ENCODE measurements at places on chromosomes 5 and 9.
A peak's percentile ranks its signal among the peaks of the same experiment; 100 is the strongest.

DNA sequence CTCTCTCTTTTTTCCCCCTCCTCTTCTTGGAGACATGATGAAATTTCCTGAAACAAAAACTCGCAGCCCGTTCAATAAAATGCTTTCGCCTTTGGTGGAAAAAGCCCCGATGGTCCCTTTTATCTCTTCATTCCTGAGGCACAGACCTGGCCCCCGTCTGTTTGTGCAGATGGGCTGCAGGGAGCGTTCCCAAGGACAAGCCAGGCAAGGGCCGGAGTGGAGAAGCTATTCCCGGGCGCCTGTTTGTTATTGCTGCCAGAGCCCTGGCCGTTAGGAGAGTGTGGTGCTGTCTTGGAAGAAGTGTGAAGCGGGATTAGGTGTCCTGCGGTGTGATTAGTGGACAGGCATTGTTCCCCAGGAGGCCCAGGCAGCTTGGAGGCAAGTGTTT lies 71.9 kb downstream of the SMIM23 start:
- no peak for DNase-seq

DNA sequence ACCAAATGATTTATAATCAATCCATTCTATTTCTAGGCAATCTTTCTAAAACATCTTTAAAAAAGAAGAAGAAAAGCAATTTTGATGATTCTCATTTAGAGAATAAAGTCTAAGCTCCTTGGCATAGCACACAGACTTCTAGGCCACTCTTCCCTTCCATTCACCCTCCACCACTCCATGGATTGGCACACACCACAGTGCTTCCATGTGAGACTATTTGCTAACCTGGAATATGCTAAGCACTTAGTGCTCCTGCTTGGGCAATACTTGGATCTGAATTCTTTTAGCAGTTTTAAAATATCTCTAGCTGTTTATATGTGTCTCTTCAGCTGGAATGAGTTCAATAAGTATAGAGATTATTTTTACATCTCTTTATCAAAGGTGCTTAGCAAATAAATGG lies 177.6 kb upstream of the FBXL7 start:
- no peak for DNase-seq

GRCh38 chr5:140255460-140256157 lies 47.3 kb downstream of the PFDN1 start:
- no peak for DNase-seq

- no peak for DNase-seq
These were observed 97.2 kb downstream of the PCSK1 start for GRCh38 chr5:96335873-96336272.

- no peak for DNase-seq
These were observed 343.1 kb downstream of the CTNND2 start for GRCh38 chr5:11560915-11561697.

GRCh38 chr9:8621416-8621815 lies 821.8 kb upstream of the DMAC1 start:
- no peak for DNase-seq

- no peak for DNase-seq
These were observed 152.9 kb upstream of the IRX2 start for GRCh38 chr5:2904399-2904798.

DNA sequence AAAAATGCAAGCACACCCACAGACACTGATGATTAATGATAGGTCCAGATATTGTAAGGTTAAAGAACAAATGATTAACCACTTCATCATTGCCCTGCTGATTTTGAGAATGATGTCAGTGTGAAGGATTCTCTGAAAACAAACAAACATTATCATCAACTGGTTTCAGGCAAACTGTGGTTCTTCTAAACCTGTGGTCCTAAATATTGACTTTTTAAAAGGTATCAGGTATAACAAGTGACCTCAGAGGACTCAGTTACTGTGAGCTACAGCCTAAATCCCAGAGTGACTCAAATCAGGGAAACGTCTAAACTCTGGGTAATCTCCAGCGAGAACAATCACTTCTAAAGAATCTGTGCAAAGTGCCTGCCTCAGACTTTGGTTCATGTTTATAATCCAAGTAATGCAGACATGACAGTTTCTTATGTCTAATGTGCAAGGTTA lies 172.3 kb upstream of the CDH6 start:
- no peak for DNase-seq

DNA sequence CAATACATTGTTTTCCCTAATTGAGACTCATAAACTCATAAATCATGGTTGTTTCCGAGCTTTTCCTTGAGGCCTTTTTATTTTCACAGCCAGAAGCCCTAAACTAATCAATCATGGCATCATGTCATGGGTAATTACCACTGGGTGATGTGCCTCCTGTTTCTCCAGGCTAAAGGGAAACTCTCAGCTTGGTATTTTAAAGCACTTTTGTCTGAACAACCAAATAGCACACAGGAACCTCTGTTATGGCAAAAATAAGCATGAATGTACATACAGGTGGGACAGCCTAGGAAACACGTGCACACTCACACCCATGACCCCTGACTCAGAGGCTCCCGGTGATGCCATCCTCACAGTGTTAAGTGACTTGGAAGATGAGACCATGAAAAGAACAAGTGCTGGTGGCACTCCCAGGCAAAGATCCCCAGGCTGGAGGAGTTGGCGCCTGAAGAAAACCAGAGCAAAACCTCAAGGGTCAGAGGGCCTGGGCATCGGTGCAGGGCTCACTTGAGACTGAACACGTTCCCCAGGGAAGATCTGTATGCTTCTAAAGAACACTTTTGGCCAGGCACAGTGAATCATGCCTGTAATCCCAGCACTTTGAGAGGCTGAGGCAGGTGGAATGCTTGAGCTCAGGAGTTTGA lies 154.3 kb downstream of the ROR2 start:
- DNase-seq = no peak

GRCh38 chr9:7129391-7129790 lies 371.6 kb downstream of the KDM4C start:
- DNase-seq = no peak

DNA sequence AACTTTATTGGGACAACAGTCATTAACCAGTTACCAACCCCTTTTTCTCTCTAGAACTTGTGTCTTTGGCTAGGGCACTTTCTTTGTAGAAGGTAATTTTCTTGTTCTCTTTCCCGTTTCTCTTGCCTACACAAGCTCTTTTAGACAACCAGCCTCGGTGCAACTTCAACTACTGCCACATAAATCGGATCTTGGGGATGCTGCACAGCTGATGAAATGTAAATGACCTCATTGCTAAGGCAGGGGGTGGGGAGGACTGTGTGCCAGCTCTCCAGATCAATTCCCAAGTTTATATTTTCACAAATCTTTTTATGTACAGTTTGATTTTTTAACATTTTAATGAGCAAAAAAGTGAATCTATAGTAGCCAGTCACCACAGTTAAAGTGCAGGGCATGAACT lies 157.6 kb downstream of the DENND1A start:
- DNase-seq = no peak

DNA sequence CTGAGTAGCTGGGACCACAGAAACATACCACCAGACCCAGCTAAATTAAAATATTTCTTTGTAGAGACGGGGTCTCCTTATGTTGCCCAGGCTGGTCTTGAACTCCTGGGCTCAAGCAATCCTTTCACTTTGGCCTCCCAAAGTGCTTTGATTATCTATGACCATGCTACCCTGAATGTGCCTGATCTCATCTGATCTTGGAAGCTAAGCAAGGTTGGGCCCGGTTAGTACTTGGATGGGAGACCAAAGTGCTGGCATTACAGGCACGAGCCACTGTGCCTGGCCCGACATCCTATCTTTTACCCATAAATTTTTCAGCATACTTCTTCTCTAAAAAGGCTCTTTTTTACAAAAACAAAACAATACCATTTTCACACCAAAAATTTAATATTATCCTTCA lies 137.0 kb upstream of the LRRTM2 start:
- no peak for DNase-seq

- no peak for DNase-seq
These were observed 5.4 kb upstream of the HEMGN start for GRCh38 chr9:97943308-97943855.

DNA sequence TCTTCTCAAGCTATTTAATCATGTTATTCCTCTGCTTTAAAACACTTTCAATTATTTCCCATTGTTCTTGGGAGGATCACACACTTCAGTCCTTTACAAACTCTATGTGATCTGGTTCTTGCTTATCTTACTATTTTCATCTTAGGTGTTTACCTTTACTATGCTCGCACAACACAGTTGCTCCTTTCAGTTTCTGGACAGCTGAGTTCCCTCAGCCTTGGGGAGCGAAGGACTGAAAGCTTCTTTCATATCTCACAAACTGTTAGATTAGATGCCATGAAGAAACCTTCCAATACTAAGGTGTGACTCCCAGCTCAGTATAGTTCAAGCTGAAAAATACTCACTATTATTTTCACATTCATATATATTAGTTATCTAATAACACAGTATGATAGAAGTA lies 117.9 kb downstream of the CDC42SE2 start:
- no peak for DNase-seq

DNA sequence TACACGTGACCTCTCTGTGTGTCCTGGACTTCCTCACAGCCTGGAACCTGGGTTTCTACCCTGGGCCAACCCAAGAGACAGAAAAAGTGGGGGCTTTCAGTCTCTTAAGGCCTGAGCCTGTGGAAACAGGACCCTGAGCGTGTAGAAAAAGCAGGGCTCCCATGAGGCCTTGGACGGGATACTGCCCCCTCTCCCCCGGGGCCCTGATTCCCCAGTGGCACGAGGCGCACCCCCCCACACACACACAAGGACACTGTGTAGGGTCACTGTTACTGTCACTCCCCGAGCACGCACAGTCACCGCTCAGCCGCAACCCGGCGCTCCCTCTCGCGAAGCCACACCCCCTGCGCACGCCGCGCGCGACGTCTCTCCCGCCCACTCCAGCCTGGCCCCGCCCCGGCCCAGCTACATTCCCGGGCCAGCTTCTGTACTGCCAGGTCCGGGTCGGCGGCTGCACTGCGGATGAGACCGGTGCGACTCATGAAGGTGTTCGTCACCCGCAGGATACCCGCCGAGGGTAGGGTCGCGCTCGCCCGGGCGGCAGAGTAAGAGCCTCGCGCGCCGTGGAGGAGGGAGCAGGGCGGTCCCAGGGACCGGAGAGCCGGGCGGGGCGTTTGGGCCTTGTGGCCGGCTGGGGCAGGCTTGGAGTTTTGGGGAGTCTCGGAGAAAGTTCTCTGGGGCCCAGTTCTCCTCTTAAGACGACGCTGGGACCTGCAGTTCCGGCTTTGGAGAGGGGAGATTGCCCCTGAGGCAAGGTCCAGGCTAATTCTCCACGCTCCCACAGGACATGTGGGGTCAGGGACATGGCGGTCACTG lies at the start of gene GRHPR:
TSS of gene GRHPR (plus strand) at position 408 of the 816 bp plus-strand sequence. CDS start at position 463, 55 bp downstream.
- peak; percentile 90 for DNase-seq

GRCh38 chr9:133737774-133738639 lies at the start of gene SARDH:
Gene SARDH (minus strand): TSS chr9:133738352. CDS start chr9:133734173, 4,179 bp downstream.
- peak; percentile 40 for DNase-seq

GRCh38 chr9:93577078-93577974 lies 942 bp downstream of the PHF2 start:
- no peak for DNase-seq

DNA sequence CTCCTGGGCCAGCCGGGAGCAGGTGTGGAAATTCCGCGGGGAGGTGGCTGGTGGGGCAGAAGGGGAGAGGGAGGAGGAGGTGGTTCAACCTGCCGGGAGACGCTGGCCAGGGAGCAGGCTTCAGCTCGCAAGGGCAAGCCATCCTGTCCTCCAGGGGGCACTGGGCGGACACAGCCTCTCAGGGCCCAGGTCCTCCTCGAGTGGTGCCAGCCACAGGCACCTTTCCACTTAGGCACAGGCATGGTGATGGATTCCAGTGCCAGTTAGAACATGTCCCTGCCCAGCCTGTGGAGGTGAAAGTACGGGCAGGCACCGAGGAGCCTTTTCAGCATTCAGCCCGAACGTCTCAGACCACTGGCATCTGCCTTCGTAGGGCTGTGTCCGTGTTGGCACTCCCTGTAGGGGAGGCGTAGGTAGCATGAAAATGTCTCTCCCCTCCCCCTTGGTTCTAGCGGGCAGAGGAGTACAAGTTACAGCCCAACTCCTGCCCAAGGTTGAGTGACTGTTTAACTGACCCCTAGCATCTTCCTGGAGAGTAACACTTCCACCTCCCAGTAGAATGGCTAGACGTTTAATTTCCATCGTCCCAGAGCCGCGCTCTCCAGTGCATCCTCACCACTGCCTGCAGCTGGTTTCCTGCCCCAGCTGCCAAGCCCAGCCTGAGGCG lies 48.9 kb downstream of the DAB2IP start:
- DNase-seq = no peak

DNA sequence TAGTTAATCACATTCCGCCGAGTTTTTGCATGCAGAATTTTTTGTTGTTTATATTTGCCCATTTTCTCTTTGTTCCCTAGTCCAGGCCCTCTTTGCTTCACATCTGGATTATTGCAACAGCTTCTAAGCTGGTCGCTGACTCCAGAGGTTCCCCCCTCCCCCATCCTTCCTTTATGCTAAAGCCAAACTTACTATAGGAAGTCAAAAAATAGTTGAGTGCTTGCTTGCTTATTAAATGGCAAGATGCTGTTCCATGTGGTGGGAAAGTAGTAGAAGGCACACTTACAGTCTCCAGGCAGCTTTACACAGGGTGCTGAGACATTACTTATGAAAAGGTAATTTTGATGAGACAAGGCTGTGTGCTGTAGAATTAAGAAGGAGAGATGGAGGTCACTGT lies 1.3 kb downstream of the ZBTB34 start:
- DNase-seq = no peak

DNA sequence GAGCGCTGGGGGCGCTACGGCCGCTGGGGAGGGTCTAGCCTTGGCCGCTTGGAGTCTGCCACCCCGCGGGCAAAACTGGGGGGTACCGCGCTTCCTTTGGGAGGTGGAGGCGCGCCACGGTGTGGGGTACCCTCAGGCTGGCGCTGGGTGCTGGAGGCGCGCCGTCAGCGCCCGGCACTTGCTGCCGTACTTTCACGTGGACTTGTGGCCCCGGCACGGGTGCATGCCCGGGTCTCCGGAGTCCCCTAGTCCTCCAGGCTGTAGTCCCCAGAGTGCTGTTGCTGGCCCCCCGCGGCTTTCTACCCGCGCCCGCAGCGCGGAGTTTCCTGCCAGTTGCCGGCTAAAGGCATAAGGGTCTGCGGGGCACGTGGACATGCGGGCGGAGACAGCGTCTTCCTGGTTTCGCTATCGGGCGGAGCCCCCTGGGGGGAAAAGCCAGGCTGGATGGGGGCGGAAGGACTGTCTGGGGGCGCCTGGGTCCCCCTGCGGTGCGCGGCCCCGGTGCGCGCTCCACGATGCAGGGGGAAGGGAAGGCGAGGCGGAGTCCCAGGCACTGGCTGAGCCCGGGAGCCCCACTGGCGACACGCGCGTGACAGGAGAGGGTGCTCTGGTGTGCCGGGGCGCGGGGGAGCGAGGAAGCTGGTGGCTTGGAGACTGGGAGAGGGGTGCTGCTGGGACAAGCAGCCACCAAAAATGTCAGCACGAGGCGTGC lies 666 bp downstream of the PPARGC1B start:
- peak; percentile 32 for DNase-seq

All from stimulated activated CD8-positive, alpha-beta memory T cell treated with anti-CD3 and anti-CD28 coated beads, Interleukin-2, amount 100 ng/mL, for 48 hours (primary cell).